ENCODE measurements at places on chromosomes 2 and 18. TPM values are rescaled to one million over a fixed set of nuclear protein-coding genes. Genes with fewer than 3 reads are reported as not detected.

MOGAT1 gene
- not detected for total RNA-seq

TNP1 gene
- not detected for total RNA-seq

CNGA3 gene
- total RNA-seq = not detected

SLC8A1 gene
- total RNA-seq = 6.5 TPM

VWA3B gene
- total RNA-seq = not detected

HES6 gene
- total RNA-seq = 0.72 TPM

CCDC178 gene
- not detected for total RNA-seq

MEIS1 gene
- total RNA-seq = 12.3 TPM

MFSD2B gene
- total RNA-seq = not detected

RAPGEF4 gene
- 11.0 TPM for total RNA-seq

TUBA4B gene
- not detected for total RNA-seq

MYCN gene
- total RNA-seq = 0.65 TPM

TDRD15 gene
- not detected for total RNA-seq

AFF3 gene
- 0.32 TPM for total RNA-seq

LOXL3 gene
- total RNA-seq = 76.8 TPM

MROH2A gene
- total RNA-seq = not detected

ADGRF3 gene
- not detected for total RNA-seq

TEKT4 gene
- total RNA-seq = not detected

GREB1 gene
- 0.18 TPM for total RNA-seq

ANKRD30B gene
- not detected for total RNA-seq

CCDC150 gene
- 1.1 TPM for total RNA-seq

MC2R gene
- total RNA-seq = not detected

TNS1 gene
- total RNA-seq = 79.7 TPM

UGT1A3 gene
- total RNA-seq = not detected

UGT1A5 gene
- total RNA-seq = not detected

BIN1 gene
- 39.7 TPM for total RNA-seq

GRHL1 gene
- 0.16 TPM for total RNA-seq

MAP2 gene
- 3.4 TPM for total RNA-seq

MEP1B gene
- total RNA-seq = not detected

ALPG gene
- total RNA-seq = not detected

GDF7 gene
- total RNA-seq = 0.36 TPM

FKBP1B gene
- total RNA-seq = 19.3 TPM

Data from cardiac atrium fibroblast (primary cell).